Camera-type eye (tissue), 1 donor: ENCODE measurements at places on chromosomes 2 and 18. TPM values are rescaled to one million over a fixed set of nuclear protein-coding genes. Genes with fewer than 3 reads are reported as not detected.

EFR3B gene
- 32.6 TPM for total RNA-seq

SP100 gene
- 27.7 TPM for total RNA-seq

UGT1A5 gene
- total RNA-seq = 0.16 TPM

HAAO gene
- 28.8 TPM for total RNA-seq

CFAP210 gene
- 1.2 TPM for total RNA-seq

FLACC1 gene
- total RNA-seq = 2.9 TPM

GPD2 gene
- total RNA-seq = 72.7 TPM

ARL6IP6 gene
- 34.4 TPM for total RNA-seq

TMEM214 gene
- total RNA-seq = 61.0 TPM

TM4SF20 gene
- not detected for total RNA-seq

FNDC4 gene
- total RNA-seq = 13.7 TPM

PJVK gene
- total RNA-seq = 6.2 TPM

NT5C1B gene
- total RNA-seq = not detected

EMX1 gene
- total RNA-seq = not detected

MSH2 gene
- total RNA-seq = 96.4 TPM

VWC2L gene
- 11.5 TPM for total RNA-seq

CXCR1 gene
- total RNA-seq = 0.33 TPM

RBM43 gene
- total RNA-seq = 12.1 TPM

ADNP2 gene
- total RNA-seq = 22.7 TPM

REG3G gene
- not detected for total RNA-seq

DNAJC5G gene
- total RNA-seq = not detected

CRYGC gene
- 1,741 TPM for total RNA-seq

CHRND gene
- 3.9 TPM for total RNA-seq

CD226 gene
- 5.2 TPM for total RNA-seq

MROH2A gene
- not detected for total RNA-seq

SFT2D3 gene
- 12.0 TPM for total RNA-seq

MYO5B gene
- total RNA-seq = 56.7 TPM
